ENCODE measurements at places on chromosomes 13 and 19.

DNA sequence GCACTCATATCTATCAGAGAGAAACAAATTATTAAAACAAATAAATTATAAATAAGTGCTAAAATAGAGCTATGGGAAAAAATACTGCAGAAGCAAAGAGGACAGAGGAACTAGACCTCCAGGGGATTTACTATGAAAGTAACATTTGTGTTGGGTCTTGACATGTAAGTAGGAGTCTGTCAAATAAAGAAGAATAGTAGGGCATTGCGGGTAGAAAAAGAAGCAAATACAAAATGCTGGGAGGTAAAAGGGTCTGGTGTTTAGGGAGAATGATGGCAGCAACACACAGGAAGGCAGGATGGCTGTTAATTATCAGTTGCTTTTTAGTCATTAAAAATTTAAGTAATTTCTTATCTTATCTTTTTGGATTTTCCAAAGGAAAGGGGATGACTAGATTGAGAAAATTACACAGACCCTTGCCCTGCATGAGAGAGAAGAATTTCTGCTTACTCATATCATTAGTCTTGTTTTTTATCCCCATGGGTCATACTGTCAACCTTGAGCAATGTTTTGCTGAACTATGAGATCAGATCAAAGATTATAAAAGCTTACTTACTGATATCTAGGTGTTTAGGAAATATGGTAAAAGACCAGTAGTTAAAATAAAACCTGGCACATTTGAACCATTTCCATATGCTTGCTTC is 472.7 kb downstream of the DIAPH3 start:
- DNase-seq = no peak

DNA sequence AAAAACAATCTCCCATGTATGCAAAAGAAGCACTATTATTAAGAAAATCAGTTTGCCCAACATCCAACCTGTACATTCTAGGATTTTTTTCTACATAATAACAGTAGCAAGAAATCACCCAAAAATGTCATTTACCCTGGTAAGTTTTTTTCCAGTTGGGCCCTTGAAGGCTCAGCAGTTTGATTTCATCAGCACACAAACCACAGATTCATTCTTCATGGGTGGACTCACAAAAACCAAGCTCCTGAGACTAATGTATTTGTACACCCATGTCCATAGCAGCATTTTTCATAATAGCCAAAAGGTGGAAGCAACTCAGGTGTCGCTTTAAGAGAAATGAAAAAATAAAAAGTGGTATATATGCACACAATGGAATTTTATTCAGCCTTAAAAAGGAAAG is 210.1 kb downstream of the TBC1D4 start:
- DNase-seq = no peak

- no peak for DNase-seq
Measured at GRCh38 chr13:93505104-93505952, 278.7 kb downstream of the GPC6 start.

GRCh38 chr13:91291078-91291477 is 56.4 kb upstream of the MIR17HG start:
- no peak for DNase-seq

Measured in skin of body (tissue), 3 donors.